NCI-H524 (cell line): ENCODE measurements at places on chromosomes 3 and 15.

- DNase-seq = no peak
Measured at GRCh38 chr3:186094271-186094670, 14.6 kb downstream of the ETV5 start.

DNA sequence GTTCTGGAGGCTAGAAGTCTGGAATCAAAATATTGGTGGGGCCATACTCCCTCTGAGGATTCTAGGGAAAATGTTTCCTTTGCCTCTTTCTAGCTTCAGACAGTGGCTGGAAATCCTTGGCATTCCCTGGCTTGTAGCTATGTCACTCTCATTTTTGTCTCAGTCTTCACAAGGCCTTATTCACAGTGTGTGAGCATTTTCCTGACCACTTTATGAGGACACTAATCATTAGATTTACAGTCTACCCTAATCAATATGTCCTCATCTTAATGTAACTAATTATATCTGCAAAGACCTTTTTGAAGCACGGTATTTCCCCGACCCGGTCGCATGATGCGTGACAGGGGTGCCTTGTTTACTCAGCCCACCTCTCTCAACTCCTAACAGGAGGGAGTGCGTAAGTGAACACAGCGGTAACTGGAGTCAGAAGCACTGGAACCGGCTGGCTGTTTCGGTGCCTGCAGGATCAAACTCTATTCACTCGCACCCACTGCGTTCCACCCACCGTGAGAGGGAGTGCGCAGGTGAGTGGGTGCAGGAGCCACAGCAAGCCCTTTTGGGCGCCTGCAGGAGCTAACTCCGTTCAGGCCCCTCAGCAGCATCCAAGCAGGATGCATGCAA is 155.0 kb downstream of the EPHA3 start:
- DNase-seq = no peak

DNA sequence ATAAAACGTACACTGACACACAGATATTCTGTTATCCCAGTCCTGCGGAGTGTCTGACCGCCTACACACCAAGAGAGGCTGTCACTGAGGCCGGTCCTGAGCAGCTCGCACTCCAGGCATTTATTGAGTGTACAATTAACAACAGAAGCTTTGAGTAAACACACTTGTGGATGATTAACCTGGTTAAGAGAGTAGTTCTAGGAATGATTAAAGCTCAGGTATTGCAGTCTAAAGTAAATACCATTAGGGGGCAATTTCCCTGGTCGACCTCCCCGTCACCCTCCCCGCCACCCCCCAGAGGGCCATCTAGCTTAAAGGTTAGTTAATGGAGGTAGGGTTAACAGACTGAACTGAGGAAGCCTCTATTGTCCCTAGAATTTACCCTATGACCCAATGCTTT is 1278.5 kb downstream of the NSUN3 start:
- DNase-seq = no peak

DNA sequence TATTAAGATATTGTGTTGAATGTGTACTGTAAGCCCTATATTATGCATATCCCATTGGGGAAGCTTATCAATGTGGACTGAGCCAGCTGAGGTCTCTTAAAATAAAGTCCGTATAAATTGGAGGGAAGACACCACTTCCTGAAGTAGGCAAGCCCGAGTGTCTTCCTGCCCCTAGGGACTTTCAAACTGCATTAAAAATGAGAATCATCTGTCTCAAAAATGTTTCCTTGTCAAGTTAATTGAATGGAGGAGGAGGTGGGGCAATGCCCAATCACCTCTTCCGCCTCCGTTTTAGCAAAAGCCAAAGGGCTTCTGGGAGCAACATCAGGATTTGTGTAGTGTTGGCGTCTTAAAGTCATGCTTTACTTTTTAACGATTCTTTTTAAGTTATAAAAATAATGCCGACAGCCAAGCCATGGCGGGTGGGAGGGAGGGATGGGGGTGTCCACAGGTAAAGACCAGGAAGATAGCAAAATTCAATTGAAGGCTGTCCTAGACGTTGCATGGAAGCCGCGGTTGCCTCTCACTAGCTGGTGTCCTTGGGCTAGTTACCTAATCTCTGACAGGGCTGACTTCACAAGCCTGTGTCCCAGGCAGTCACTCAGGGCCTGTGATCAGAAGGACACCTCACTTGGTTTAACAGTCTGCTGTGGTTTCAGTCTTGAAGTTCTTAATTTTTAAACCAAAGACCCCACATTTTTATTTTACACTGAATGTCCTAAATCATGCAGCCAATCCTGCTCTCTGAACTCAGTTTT is 524.9 kb upstream of the PROK2 start:
- peak; percentile 29 for DNase-seq

GRCh38 chr3:183924956-183925355 is 40.3 kb upstream of the PARL start:
- no peak for DNase-seq

- DNase-seq = peak; percentile 44
Measured at GRCh38 chr3:139378587-139379241, 10.7 kb downstream of the COPB2 start.

DNA sequence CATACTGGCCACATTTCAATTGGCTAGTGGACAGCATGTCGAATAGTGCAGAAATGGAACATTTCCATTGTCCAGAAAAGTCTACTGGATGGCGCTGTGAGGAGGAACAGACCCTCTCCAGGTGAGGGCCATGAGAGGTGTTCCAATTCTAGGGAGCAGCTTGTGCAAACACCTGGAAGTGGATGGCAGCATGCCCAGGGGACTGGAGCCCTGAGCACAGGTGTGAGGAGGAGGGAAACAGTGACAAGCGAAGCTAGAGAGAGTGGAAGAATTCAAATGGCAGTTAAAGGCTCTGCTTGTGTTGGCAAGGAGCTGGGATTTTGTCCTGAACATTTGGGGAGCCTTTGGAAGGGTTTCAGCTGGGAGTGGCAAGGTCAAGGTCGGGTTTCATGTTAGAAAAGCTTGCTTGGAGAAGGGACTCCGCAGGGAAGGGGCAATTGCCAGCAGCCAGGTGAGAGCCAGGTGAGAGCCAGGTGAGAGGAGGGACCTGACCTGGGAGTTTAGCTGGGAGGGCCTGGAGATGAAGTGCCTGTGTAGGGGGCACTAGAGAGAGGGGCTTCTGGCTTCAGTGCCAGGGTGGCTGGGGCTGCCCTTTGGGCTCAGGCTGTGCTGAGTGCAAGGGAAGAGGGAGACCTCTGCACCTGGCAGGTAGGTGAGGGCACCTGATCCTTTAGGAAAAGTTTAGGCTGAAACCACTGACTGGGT is 93.8 kb downstream of the LINGO1 start:
- DNase-seq = no peak

DNA sequence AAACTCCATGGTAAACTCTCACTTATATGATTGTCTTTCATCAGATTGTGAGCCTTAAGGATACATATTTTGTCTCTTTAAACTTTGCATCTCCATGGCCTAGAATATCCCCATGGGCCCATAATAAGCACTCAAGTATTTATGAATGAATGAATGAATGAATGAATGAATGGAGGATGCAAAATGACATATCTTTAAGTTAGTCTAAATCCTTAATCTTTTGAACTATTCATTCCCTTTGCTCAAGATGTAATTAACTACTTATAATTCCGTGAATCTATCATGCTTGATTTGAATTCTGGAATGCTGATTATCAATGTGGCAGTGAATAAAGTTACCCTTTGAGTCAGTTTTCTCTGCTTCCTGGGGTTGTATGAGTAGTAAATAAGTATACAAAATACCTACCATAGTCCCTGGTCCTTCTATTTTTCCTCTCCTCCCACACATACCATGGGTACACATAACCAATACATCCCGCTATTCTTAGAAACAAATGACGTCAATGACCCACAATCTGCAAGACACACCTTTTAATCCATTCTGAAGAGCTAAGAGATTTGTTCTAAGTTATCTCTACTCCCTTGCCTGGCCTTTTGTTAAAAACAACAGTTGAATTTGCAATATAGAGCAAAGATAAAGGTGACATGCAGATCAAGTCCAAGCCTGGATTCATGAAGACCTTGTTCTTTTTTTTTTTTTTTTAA is 94.5 kb downstream of the FBN1 start:
- no peak for DNase-seq
